ENCODE measurements at places on chromosomes 4 and X.

- no peak for DNase-seq
Observed at GRCh38 chr4:186485561-186486062, 69.8 kb downstream of the MTNR1A start.

GRCh38 chr4:23105759-23106370 is 413.1 kb downstream of the GBA3 start:
- no peak for DNase-seq

- DNase-seq: no peak
Observed at GRCh38 chr4:150079081-150079581, 886 bp downstream of the DCLK2 start.

DNA sequence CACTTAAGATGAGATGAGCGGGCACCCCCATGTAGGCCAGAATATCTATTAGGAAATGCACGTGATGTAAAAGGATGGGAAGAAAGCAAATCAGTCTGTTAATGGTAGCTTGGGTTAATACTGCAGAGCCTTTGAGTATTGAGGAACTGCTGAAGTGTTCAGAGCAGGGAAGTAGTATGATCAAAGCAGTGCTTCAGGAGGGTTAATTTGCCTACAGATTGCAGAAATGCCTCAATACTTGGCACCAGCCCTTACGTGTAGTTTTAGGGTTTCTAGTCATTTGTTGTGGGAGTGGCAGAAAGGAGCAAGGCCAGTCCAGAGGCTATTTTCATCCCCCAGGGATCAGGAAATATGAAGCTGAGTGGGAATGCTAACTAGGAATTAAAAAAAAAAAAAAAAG is 19.7 kb downstream of the ZFX start:
- no peak for DNase-seq

- no peak for DNase-seq
Observed at GRCh38 chr4:171340258-171340657, 472.9 kb upstream of the GALNTL6 start.

DNA sequence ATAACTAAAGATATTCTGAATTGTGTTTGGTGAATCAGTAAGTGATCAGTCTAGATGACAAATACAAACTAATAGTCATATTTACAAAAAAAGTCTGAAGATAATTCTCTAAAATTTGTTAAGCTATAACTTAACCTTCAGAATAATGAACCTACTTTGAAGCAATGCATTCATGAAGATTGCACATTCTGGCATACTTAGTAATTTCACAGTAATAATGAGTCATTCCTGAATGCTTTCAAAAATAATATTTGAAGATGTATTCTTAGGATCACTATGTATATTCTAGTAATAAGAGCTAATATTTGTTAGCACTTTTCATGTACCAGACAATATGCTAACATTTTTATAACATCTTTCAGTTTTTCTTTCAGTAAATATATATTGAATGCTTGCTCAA is 756.7 kb upstream of the SLIT2 start:
- DNase-seq: no peak

GRCh38 chr4:136471051-136471450 is 1061.2 kb downstream of the PCDH18 start:
- DNase-seq: no peak

GRCh38 chrX:63657821-63658220 is 127.2 kb downstream of the ARHGEF9 start:
- DNase-seq: no peak

DNA sequence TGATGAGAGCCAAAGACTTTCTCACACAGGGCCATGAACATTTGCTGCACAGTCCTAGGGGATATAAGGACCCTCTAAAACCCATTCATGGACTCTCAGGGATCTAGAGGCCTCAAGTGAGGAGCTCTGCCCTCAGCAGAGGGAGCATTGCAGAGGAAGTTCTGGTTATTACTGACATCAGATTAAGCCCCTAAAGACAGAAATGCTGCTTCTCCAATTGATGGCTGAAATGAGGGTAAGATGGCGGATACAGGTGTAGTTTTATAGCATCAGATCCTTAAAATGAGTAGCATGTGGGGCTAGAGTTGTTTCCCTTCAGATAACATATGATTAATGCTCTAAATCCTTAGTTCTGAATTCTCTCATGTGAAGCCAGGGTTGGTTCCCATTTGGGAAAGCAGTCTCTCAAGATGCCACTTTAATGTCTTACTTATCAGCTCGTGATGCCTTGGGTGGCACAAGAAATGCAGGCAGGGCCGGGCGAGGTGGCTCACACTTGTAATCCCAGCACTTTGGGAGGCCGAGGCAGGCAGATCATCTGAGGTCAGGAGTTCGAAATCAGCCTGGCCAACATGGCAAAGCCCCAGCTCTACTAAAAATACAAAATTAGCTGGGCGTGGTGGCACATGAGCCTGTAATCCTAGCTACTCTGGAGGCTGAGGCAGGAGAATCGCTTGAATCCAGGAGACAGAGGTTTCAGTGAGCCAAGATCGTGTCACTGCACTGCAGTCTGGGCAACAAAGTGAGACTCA is 7.9 kb downstream of the RHOH start:
- DNase-seq: no peak

DNA sequence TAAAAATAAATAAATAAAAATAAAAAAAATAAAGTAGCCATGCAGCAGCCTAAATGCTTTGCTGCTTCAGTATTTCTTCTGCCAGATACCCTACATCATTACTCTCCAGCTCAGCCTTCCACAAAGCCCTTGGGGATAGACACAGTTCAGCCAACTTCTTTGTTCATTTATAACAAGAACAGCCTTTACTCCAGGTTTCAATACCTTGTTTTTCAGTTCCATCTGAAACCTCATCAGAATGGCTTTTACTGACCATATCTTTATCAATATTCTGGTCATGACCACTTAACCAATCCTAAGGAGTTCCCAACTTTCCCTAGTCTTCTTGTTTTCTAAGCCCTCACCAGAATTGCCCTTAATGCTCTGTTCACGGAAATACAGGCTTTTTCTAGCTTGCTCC is 128.3 kb upstream of the MED14 start:
- no peak for DNase-seq

GRCh38 chr4:20383969-20384368 is 132.3 kb downstream of the SLIT2 start:
- no peak for DNase-seq
